Subcutaneous adipose tissue (tissue), 4 donors: ENCODE measurements at places on chromosomes 6 and 20. TPM values are rescaled to one million over a fixed set of nuclear protein-coding genes. Genes with fewer than 3 reads are reported as not detected.

The VWA7 gene
- total RNA-seq: not detected

The HFE gene
- total RNA-seq: 10.0 TPM

The NRSN1 gene
- total RNA-seq: 0.34 TPM

The LCA5 gene
- 5.8 TPM for total RNA-seq

The OR2W1 gene
- not detected for total RNA-seq

The GMPR gene
- total RNA-seq: 5.9 TPM
